ENCODE measurements at places on chromosomes 1 and 21.

DNA sequence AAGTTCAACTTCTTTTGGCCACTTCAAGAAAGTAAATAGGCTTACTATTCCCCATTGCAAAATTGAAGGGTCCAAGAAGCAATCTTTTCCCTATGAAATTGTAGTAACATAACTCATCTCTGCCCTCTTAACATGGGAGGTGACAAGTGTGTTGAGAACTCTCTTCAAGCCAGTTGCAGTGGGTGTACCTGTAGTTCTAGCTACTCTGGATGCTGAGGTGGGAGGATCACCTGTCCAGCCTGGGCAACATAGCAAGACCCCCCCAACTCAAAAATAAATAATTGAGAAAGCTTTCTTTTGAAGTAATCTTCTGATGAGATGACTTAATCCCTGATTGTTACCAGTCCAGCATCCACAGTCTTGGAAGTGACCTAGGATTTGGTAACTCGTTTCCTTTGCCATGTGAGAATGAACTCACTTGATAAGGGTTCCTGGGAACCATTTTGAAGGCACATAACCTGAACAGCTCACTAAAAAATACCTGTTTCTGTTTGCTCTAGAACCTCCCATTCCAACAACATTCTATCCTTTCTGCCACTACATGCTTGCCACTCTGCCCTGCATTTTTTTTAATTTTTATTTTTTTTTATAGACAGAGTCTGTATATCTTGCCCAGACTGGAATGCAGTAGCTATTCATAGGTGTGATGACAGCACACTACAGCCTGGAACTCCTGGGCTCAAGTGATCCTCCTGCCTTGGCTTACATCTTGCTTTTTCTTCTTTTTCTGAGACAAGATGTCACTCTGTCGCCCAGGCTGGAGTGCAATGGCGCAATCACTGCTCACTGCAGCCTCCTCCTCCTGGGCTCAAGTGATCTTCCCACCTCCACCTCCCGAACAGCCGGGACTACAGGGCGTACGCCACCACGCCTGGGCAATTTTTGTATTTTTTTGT lies 1.4 kb upstream of the IPO9 start:
- DNase-seq: no peak

- DNase-seq: no peak
Measured at GRCh38 chr1:238677567-238677966, 708.8 kb upstream of the CHRM3 start.

- DNase-seq: no peak
Measured at GRCh38 chr1:30232288-30232899, 491.0 kb downstream of the MATN1 start.

GRCh38 chr1:85581802-85582686 lies 1.5 kb downstream of the CCN1 start:
- no peak for DNase-seq

- DNase-seq: no peak
Measured at GRCh38 chr21:41803316-41803715, 36.5 kb upstream of the RIPK4 start.

GRCh38 chr1:10530281-10530740 lies 55.6 kb downstream of the PEX14 start:
- no peak for DNase-seq

DNA sequence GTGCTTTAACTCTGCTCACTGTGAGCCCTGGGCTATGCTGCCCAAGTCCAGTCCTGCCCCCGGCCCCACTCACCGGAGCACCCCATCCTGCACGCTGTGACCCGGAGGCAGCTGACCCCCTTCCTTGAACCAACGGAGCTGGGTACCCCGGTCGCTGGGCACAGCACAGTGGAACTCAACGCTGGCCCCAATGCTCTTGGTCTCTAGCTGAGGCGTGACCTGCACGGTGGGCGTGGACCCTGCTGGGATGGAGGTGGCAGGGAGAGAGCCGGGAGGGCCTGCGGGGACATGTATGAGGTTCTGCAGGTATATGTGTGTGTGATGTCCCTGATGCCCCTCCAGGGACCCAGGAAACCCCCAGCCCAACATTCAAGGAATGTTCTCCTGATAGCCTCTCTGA lies 24.7 kb downstream of the LDLRAD2 start:
- no peak for DNase-seq

- DNase-seq: no peak
Measured at GRCh38 chr1:153608742-153609584, 4.0 kb downstream of the S100A16 start.

- DNase-seq: no peak
Measured at GRCh38 chr21:36589352-36589971, 109.5 kb upstream of the SIM2 start.

DNA sequence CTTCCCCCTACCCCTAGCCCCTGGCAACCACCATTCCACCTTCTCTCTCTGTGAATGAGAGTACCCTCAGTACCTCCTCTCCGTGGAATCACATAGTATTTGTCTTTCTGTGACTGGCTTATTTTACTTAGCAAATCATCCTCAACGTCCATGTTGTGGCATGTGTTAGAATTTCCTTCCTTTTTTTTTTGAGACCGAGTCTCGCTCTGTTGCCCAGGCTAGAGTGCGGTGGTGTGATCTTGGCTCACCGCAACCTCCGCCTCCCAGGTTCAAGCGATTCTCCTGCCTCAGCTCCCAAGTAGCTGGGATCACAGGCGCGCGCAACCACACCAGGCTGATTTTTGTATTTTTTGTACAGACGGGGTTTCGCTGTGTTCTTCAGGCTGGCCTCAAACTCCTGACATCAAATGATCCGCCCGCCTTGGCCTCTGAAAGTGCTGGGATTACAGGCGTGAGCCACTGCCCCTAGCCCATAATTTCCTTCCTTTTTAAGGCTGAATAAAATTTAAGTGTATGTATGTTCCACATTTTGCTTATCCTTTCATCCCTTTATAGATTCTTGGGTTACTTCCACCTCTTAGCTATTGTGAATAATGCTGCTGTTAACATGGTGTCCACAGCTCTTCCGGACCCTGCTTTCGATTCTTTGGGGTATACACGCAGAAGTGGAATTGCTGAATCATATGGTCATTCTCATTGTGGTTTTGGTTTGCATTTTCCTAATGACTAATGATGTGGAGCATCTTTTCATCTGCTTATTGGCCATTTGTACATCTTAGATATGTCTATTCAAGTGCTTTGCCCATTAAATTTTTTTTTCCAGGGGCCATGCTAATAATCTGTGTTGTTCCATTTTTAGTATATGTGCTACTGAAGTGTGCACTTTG lies 32.3 kb downstream of the ERRFI1 start:
- DNase-seq: no peak

- DNase-seq: no peak
Measured at GRCh38 chr1:184867866-184868689, 106.2 kb downstream of the NIBAN1 start.

DNA sequence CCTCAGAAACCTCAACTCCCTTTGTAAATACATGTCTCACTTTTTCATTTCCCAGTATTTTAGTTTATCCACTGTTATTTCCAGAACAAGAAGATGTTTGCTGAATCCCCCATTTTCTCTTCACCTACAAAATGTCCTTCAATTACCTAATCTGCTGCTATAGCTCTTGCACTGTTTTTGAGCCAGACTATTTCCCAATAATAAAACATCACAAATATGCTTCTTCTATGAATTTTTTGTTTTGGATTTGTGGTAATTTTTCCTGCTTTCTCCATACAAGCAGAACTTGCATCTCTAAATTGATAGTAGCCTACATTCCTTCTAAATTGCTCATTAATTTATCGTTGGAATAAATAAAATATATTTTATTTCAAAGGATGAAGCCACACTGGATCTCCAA lies 199.6 kb upstream of the C1orf87 start:
- no peak for DNase-seq

- DNase-seq: no peak
Measured at GRCh38 chr1:174800876-174801275, 198.9 kb upstream of the CACYBP start.

GRCh38 chr1:180923021-180923841 lies 10.5 kb downstream of the KIAA1614 start:
- DNase-seq: no peak

DNA sequence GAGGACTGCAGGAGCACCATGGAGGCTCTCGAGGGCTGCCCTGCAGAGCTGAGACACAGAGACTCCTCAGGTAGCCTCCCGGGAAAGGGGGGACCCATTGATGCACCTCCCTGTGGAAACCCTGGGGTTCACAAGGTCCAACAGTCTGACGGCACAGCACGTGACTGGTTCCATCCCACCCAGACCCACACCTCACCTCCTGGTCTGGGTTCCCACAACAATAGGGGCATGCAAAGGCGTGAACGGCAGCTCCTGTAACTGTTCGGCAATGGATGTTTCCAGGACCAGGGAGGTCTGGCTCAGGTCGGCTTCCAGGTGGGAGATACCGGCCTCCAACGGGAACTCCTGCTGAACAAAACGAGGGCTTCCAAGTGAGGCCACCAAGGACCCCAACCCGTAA lies 86.8 kb downstream of the NPHP4 start:
- no peak for DNase-seq

DNA sequence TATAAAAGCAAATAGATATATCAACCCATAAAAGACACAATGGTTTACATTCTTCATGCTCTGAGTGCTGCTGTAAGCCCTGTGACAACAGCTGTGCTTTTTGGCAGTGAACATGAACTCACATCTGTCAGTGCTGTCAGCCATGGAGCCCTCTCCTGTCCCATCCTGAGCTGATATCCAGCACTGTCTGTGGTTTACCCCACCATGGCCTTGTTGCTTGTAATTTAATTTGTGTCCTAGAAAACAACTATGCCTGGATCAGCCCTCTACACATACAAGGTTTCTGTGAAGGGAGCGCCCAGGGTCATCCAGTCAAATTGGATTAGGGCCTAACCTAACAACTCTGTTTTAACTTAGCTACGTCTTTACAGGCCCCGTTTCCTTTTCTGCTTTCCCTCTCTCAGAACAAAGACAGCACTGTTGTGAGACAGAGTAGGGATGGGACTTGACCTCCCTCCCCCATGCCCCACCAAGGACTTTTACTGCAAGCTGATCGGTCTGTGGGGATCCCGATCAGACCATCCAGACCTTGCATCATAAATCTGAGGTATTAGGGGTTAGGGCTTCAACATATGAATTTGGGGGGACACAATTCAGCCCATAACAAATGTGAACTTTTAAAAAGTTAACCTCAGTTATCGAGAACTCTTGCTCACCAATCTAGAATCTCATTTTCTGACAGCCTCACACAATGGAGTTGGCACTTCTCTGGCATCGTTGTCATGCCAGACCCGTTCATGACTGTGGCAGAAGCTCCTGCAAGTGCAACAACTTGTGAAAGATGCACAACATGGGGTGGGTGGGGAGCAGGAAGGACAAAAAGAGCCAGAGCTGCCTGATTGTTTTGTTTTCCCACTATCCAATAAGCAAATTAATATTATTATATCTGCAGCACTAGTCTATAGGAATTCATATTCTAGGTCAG lies 16.4 kb upstream of the SLC44A3 start:
- no peak for DNase-seq

DNA sequence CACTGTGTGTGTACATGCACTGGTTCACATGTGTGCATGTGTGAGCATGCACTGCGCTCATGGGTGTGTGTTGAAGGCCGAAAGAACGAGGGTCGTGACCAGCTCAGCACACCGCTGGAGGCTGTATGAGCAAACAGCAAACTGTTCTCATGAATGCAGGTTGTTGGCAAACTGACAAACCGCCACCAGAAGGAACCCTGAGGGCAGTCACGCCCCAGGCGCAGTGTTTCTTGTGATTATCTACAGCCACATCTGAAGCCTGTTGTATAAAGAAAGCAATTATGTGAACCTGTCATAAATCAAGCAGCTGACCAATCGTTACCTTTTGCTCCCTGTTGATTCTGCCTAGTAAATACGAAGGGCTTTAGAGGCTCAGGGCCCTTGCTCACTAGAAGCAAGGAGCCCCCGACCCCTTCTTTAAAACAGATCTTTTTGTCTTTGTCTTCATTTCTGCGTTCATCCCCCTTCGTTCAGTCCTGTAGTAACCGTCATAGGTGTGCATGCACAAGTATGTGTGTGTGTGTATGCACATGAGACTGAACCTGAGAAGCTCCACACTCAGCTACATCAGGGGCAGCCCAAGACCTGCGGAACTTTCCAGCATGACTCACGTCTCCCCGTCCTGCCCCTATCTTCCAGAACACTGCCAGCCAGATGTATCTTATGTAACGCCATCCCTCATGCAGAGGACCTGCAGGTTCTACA lies 16.8 kb upstream of the RIPK4 start:
- DNase-seq: no peak

All from activated T-helper 1 cell treated with anti-CD3 and anti-CD28 coated beads, Interleukin-2, amount 50 U/mL, for 16 hours (primary cell).